ENCODE measurements at places on chromosomes 16 and 17.

- DNase-seq: no peak
Measured at GRCh38 chr16:55373489-55373832, 49.5 kb downstream of the IRX6 start.

DNA sequence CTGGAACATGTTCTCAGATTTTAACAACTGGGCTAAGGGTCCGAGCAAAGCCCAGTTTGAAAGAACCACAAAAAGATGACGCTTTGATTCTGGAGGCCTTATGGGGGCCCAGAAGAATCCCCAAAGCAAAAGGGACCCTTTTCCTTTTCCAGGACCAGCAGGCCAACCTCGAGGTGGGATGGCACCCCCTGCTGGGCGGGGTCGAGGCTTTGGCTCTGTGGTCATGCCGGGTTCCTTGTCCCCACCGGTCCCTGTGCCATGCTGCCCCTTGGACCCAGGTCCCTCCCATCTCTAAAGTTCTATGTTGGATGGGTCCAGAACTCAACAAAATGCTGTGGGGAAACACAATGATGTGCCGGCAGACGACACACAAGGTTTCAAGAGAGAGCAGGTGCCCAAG, 30.9 kb downstream of the TMEM204 start:
- DNase-seq: no peak

DNA sequence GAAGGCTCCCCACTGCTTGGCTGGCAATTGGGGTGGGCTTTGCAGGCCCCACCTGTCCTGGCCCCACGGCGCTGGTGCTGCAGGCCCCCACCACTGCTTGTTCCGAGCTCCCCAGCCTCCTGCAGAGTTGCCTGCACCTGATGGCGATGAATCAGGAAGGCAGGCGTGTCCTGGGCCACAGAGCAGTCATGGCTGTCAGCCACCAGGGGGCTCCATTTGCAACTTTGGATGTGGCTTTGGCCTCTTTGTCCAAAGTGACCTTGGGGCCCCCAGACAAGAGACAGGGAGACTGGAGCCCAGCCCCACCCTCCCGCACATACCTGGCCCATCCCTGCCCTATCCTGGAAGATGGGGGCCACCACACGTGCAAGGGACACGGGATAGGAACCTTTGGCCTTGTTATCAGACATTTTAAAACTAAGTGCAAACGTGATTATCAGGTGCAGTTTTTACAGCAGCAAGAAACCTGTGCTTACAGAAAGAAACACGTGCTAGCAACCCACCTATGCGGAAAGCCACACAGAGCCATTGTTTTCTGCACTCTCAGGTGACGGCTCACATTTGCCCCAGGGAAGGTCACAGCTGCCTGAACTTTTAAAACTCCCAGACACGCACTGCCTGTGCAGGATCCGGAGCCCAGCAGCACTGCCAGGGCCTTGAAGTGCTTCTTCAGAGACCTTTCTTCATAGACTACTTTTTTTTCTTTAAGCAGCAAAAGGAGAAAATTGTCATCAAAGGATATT, at the start of gene DNASE1:
TSS of gene DNASE1 (plus strand) at position 443 of the 743 bp plus-strand sequence. CDS start 683 bp downstream, outside the sequence.
- peak; percentile 7 for DNase-seq

GRCh38 chr16:56673921-56674320, 4.3 kb downstream of the MT1H start:
- no peak for DNase-seq

GRCh38 chr17:60857556-60858080, 180.0 kb downstream of the BCAS3 start:
- DNase-seq: no peak

DNA sequence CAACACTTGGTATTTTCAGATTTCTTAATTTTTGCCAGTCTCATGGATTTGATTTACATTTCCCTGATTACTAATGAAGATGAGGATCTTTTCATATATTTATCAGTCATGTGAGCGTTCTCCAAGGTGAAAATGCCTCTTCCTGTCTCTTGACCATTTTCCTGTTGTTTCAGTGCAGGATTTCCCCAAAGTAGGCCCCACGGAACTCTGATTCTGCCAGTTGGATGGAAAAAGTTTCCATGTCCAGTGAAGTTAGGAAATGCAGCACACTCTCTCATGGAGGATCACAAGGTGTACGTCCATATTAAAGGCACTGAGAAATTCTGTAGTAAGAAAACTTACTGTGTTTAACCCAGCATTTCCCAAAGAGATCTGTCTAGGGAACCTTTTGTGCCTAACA, 16.5 kb upstream of the LIMD2 start:
- DNase-seq: no peak

GRCh38 chr17:62966426-62967204, 580 bp downstream of the TANC2 start:
- DNase-seq: no peak

- no peak for DNase-seq
Measured at GRCh38 chr16:24156777-24157176, 99.4 kb upstream of the CACNG3 start.

DNA sequence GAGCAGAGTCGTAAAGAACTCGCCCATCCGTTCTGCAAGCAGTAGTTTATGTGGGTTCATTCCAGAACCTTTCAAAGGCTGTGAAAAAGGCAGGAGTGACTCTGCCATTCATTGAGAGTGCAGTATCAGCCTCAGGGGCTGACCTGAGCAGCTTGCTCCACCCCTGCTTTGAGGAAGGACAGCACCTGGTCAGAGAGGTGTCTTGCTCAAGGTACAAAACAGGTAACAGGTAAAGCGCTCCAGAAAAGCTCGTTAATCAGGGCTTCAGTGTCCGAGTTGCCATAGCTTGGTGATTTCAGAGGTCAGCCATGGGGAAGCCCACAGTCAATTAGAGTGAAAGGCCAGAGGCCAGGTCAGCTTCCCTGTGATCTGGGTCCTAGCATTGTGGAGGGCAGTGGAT, 251.1 kb downstream of the ABCC12 start:
- DNase-seq: no peak

DNA sequence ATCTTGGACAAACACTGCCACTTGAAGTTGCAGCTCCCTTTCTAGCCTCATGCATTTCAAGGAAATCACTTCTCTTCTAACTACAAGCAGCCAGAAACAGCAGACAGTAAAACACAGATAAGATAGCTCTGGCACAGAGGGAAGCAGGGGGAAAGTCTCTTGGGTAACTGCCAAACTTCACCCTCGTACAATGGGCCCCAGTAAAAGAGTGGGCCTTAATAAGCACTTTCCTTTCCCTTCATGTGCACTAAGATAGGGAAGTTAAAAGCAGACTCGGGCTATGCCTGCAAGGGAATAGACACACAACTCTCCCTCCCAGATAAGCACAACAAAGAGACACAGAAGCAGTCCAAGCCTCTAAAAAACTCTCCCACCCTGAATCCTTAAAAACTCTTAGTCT, 4.2 kb upstream of the KRTAP4-5 start:
- DNase-seq: no peak

- no peak for DNase-seq
Measured at GRCh38 chr17:74235911-74236371, 22.6 kb downstream of the TTYH2 start.

GRCh38 chr16:89054261-89054661, 39.4 kb upstream of the ACSF3 start:
- DNase-seq: no peak

DNA sequence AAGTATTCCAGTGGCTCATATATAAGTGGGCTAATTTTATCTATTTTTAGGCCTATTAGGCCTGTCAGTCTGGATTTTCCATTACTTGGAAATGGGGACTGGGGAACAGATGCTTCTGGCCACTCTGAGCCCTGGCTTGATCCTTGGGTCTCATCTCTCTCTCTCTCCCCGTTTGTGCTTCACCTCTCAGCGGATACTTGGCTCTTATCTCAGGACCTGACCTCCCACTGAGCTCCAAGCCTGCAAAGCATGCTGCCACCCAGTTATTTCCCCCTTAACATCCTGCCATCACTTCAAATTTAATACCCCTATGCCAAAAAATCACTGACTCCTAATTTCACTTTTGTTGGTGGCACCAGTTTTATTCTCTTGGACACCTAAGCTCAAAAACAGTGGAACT, 4.2 kb downstream of the ZNF843 start:
- DNase-seq: no peak

DNA sequence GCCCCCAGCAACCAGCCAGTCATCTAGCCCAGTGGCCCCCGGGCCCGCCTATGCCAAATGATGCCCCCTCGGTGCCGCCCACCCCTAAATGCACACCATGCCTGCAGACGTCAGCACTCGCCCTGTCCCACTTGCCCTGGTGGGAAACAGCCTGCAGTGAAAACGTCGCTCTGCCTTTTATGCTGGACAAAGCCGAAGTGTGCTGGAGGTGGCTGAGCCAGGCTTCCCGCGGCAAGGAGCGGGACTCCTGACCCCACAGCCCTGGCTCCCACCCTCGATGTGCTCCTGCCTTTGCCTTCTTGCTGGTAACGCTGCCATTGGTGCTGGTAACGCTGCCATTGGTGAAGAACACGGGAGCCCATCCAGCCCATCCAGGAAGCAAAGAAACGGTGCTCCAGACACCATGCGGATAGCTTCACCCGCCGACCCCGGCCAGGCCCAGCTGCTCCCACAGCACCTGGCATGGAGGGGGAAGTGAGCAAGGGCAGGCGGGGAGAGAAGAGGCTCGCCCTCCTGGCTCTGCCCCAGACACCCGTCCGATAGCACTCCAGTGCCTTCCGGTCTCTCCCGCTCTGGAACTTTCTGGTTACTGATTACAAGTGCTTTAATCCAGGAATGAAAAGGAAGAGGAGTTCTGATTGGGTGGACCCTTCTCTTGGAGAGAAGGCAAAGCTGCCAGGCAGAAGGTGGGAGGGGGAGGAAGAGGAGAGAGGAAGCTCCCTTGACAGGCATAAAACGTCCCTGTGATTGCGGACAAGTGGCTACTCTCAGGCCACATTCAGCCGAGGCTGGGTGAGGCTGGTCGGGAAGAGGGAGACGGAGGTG, 4.0 kb upstream of the BAIAP2 start:
- no peak for DNase-seq

- DNase-seq: no peak
Measured at GRCh38 chr17:20156196-20157000, 147.2 kb downstream of the SPECC1 start.

DNA sequence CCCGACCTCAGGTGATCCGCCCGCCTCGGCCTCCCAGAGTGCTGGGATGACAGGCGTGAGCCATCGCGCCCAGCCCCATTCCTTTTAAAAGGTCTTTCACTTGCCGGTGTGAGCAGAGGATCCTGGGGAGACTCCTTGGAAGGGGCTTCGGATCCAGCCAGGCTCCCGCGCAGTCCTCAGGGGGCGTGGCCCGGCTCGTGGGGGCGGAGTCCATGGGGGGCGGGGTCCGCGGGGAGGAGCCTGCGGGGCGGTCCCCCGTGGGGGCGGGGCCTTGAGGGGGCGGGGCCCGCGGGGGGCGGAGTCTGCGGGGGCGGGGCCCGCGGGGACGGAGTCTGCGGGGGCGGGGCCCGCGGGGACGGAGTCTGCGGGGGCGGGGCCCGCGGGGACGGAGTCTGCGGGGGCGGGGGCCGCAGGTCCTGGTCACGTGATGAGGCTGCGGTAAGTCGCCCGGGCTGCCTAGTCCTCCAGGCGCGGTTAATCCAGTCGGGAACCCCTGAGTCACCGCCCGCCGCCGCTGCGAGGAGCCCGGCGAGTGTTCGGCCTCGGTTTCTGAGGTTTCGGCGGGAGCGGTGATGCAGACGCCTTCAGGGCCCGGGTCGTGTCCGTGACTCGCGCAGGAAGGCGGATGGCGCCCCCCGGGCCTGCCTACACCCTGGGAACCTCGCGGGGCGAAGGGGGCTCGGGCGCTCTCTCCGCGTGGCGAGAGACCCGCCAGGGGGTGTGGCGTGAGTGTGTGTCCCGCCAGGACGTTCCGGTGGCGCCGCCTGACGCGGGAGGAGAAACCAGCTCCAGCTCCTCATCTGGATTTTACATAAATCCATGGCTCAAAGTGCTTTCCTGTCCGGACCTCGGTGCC, 23.6 kb upstream of the ABR start:
- no peak for DNase-seq

DNA sequence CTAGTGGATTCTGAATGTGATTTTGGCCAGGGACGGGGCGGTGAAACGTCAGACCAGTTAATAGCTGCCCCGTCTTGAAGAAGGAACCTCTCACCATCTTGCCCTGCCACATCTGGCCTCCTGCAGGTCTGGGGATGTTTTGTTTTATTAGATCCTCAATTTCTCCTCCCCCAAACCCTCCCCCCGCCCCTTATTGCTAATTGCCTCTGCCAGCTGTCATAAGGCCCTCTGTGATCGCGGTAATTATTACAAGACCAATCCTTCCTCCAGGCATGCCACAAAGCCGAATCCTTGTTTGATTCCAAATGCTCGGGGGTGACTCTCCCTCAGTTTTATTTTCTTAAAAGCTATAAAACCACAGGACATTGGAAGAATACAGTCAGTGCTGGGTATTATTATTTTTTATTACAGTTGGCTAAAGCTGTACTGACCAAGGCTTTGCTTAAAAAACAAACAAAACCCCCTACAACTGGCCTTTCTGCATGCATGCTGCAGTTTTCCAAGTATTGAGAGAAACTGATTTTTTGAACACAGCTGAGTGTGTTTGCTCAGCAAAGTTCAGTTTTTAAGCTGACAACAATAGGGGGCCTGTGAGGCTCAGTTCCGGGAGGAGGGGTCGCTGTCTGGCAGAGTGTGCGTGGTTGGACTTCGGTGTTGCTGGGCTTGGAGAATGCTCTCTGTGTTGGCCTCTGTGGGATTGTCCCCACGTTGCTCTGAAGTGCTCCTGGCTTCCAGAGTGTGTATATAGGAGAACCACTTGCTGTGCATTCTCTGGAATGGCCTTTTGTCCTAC, 1.7 kb downstream of the KSR1 start:
- DNase-seq: peak; percentile 63

GRCh38 chr17:45768000-45768399, 16.1 kb upstream of the CRHR1 start:
- no peak for DNase-seq

DNA sequence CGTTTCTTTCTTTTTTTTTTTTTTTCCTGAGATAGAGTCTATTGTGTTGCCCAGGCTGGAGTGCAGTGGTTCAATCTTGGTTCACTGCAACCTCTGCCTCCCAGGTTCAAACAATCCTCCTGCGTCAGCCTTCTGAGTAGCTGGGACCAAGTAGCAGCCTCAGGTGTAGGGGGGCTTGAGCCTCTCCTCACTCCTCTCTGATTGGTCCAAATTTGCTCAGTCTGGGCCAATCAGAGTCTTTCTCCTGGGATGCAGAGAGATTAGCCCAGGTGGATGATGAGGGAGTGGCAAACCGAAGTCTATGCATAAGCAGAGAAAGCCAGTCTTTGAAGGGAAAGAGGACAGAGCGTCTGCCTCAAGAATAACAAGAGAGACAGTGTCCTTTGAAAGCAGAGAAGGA, 99.0 kb downstream of the BMERB1 start:
- no peak for DNase-seq

DNA sequence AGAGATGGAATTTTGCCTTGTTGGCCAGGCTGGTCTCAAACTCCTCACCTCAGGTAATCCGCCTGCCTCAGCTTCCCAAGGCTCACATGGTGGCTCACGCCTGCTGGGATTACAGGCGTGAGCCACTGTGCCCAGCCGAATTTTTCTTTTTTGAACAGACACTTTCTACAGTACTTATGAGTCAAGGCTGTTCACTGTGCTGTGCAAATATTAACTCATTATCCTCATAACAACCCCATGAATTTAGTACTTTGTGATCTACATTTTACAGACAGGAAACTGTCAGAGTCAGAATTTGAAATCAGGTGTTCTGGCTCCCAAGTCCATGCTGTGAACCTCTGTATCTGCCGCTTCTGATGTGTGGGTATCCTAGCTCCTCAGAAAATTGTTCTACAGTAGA, 25.7 kb upstream of the RASL10B start:
- no peak for DNase-seq

- DNase-seq: no peak
Measured at GRCh38 chr16:28492511-28492910, 637 bp upstream of the CLN3 start.

GRCh38 chr17:21286909-21287702, 2.6 kb downstream of the MAP2K3 start:
- no peak for DNase-seq

- DNase-seq: no peak
Measured at GRCh38 chr17:66307257-66307656, 4.8 kb downstream of the PRKCA start.

- no peak for DNase-seq
Measured at GRCh38 chr16:72061564-72061963, 1.5 kb upstream of the HPR start.

Data from AG09309 (cell line).